ENCODE measurements at places on chromosomes 13 and 19.

- no peak for DNase-seq
Measured at GRCh38 chr19:47111682-47112165, 1.9 kb downstream of the ZC3H4 start.

GRCh38 chr13:25447396-25447795 lies 75.6 kb downstream of the ATP8A2 start:
- no peak for DNase-seq

DNA sequence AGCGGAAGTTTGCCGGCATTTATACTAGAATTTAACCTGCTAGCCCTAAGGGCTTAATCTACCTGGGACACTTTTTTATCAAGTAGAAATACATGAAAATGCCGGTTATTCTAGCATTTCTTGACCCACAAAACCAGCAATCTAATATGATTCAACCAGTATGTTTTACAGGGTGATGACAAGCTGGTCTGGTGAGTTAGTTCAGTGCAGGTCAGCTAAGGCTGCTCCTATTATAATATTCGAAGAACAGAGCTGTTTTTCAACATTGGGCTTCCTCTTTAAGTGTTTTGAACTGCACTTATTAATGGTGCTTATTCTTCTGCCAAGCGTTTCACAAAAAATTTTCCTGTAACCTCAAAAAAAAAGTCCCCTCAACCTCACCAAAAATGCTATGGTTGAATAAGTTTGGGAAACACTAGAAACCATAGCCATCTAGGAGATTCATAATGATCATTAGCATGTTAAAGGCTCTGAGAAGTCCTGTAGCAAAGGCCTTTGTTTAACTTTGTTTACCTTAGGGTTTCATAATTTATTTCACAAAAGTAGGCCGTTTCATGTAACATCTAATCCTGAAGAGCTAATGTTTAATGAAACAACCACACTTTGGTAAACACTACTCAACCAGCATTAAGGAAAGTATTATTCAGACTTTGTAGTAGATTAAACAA lies 526.6 kb downstream of the KLF12 start:
- DNase-seq: no peak

DNA sequence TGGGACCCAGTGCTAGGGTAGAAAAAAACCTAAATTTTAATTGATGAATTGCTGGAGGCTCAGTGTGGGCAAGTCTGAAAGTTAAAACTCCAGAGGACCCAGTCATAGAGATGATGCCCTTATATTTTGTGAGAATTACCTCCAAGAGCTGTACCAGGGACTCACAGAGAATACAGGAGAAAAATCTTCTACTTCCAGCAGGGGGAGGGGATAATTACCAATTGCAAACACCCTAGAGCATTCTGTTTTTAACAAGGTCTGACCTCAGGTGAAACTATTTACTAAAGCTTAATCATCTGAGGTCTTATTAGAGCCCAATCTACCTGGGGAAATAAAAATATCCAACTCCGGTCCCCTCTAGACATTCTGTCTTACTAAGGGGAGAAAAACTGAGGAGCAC lies 994.7 kb upstream of the MIR17HG start:
- no peak for DNase-seq

DNA sequence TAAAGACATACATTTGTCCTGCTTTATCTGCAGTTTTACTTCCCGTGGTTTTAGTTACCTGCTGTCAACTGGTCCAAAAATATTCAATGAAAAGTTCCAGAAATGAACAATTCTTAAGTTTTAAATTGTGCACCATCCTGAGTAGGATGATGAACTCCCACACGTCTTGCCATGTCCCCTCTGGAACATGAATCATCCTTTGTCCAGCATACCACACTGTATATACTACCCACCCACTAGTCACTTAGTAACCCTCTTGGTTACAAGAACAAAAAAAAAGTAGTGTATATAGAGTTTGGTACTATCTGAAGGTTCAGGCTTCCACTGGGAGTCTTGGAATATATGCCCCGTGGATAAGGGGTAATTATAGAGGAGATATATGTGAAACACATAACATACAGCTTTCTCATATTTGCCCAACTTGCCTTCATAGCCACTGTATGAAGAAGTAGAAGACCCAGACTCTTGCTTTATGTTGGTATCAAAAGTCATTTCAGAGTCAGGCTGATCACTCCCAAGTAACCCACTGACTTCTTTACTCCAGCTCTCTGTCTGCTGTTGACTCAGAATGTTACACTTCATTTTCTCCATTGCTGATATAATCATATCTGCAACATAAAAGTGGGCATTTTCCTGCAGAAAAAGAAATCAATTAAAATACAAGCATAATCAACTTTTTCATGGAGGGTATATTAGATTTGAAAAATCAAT lies 19.3 kb downstream of the RUBCNL start:
- no peak for DNase-seq

DNA sequence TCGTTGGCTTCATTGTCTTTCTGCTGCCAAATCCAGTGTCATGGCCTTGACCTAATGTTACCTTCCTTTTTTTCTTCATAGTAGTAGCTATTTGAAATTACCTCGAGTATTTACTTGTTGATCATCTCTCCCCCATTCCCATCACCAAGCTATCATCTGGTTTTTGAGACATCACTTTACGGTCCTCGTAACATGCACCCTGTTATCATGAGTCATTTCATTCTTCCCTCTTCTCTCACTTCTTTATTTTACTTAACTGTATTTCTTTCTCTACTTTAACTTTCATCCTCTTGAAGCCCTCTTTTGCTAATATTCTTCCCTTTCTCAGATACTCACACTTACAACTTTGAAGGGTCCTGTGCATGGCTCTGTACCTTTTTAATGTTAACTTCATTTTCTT lies 31.8 kb downstream of the TPP2 start:
- DNase-seq: no peak

- DNase-seq: no peak
Measured at GRCh38 chr13:63128716-63129115, 1713.1 kb upstream of the PCDH20 start.

DNA sequence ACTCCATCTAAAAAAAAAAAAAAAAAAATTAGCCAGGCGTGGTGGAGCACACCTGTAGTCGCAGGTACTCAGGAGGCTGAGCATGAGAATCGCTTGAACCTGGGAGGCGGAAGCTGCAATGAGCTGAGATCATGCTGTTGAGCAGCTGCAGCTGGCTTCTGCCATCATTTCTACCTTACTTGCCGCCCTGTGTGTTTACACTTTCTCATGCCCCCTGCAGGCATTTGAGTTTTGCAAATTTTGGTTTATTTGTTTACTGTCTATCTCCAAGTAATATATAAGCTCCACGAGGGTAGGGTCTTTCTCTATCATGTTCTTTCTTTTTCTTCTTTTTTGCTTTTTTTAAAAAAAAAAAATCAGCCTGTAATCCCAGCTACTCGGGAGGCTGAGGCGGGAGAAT lies 18.0 kb downstream of the CACNG6 start:
- DNase-seq: no peak

DNA sequence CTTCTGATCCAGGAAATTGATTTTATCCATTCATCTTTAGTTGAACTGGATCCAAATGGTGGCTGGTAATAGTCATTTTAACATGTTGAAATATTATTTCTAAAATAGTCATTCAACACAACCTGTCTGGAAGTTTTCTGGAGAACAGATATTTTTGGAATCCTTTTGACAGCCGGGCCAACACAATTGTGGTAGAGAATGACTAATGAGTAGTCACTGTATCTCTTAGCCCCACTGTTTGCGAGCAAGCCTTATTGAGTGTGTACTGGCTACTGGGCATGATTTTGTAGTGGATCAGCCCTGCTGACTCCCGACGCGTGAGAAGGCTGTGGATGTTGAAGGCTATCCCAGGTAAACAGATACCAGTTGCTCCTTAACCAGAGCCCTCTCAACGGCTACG lies 383.4 kb downstream of the ZNF536 start:
- no peak for DNase-seq

GRCh38 chr19:13135068-13136062 lies 14.8 kb downstream of the STX10 start:
- no peak for DNase-seq

DNA sequence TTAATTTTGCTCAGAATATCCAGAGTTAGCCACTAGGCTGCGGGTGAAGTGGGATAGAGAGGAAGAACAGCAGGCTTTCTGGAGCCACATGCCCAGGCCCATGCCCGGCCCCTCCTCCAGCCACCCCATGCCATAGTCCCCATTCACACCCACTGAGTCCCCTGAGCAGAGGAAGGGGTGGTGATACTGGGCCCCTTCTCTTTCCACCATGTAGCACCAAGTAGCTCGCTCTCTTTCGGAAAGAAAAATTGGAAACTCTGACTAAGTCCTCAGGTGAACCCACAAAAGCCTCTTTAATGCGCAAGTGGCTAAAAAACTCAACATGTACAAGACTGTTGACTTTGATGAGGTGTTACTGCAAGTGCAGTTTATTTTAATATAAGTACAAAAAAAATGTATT lies 76.7 kb upstream of the GPR183 start:
- no peak for DNase-seq

DNA sequence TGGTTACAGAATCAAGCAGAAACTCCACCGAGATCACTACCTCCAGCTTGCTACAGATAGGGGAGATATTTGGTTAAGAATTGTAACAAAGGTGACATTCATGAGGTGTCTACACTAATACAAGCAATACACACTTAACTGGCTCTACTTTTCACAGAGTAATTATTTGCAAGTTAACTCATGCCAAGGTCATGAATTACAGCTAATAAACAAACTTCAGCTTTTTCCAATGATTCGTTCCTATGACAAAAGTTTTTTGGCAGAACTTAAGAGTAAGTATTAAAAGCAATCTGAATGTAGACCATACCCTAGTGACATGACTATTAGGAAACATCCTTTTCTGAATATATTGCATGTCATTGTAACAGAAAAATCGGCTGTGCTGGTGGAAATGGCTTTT lies 72.1 kb downstream of the LHFPL6 start:
- no peak for DNase-seq

GRCh38 chr13:20825477-20825875 lies 51.7 kb upstream of the EEF1AKMT1 start:
- no peak for DNase-seq

DNA sequence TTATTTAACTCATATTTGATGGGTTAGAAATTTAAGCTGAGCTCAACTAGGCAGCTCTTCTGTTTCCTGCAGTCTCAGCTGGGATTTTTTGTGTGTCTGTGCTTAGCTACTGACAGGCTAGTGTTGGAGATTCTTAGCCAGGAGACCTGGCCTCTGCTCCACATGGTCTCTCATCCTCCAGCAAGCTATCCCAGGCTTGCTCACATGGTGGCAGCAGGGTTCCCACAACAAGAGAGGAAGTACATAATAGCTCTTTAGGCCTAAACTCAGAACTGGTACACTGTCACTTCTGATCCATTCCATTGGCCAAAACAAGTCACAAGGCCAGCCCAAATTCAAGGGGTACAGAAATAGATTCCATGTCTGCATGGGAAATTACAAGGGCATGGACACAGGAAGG lies 406.2 kb downstream of the SUCLA2 start:
- no peak for DNase-seq

DNA sequence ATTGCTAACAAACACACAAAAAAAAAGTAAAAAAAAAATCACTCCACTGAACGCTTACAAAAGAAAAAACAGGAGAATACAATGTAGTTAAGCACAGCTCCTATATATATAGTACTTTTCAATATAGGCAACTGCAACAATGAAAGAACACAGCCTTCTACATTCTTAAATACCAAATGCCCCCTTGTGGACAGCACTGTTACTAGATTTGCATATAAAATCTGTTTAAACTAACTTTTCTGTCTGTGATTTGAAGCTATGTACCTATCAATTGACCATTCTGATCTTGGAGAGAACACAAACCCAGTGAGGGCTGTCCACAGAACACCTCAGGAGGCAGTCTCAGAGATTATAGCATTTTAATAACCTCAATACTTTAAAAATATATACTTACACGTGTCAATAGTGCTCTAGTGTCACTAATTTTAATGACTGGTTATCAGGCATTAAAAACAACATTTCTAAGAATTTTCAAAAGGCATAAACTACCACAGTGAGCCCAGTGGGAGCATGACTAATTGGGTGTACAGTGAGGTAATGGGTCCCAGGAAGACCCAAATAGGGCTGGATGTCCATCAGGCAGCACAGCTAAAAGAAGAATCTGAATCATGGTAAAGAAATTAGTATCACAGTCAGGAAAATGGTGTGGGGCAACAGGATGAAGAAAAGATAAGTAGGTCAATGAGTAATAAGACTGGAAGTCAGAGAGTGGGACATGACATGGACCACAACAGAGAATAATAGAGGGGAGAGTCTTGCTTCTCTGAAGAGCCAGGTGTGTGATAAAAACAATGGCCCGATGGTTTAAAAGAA lies 22.2 kb downstream of the CCDC169 start:
- no peak for DNase-seq

GRCh38 chr19:38653028-38653571 lies 5.7 kb downstream of the ACTN4 start:
- DNase-seq: no peak

- DNase-seq: no peak
Measured at GRCh38 chr19:36837176-36837905, 846 bp downstream of the ZNF790 start.

GRCh38 chr13:52004511-52005170 lies 6.6 kb downstream of the ATP7B start:
- no peak for DNase-seq

DNA sequence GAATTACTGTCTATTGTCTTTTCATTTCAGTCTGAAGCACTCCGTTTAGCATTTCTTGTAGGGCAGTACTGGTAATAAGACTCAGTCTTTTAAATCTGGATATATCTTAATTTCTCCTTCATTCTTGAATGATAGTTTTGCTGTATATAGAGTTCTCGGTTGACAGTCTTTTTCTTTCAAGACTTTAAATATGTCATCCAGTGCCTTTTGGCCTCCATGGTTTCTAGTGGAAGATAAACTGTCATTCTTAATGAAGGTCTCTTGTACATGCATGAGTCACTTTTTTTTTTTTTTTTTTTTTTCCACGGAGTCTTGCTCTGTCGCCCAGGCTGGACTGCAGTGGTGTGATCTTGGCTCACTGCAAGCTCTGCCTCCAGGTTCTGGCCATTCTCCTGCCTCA lies 27.2 kb upstream of the ZDHHC20 start:
- no peak for DNase-seq

GRCh38 chr19:35717665-35718344 lies at the start of gene KMT2B:
KMT2B (plus strand) TSS chr19:35718003; CDS start chr19:35718019, 16 bp downstream.
- DNase-seq: no peak

DNA sequence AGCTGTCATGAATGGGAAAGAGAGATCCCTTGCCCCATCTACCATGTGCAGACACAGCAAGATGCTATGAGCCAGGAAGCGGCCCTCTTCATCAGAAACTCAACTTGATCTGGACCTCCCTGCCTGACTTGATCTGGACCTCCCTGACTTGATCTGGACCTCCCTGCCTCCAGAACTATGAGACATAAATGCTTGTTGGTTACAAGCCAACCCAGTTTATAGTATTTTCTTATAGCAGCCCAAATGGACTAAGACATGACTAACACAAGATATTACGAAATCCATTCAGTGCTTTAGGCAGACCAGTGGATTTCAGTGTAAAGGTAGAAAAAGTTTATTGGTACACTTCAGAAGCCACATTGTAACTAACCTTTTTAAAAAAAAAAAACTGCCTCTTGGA lies 15.6 kb downstream of the PCID2 start:
- no peak for DNase-seq

GRCh38 chr13:52187029-52187423 lies 27.6 kb upstream of the NEK3 start:
- no peak for DNase-seq

- no peak for DNase-seq
Measured at GRCh38 chr19:1998712-1999708, 16.5 kb downstream of the BTBD2 start.

GRCh38 chr19:54573330-54573872 lies at the start of gene LILRA2:
LILRA2 (plus strand) TSS chr19:54573790; CDS start chr19:54573879, 89 bp downstream.
- DNase-seq: no peak

- peak; percentile 25 for DNase-seq
Measured at GRCh38 chr13:25971459-25972145, 80.2 kb downstream of the SHISA2 start.

All from activated naive CD4-positive, alpha-beta T cell treated with anti-CD3 and anti-CD28 coated beads, Interleukin-2, amount 50 U/mL, for 16 hours (primary cell).